ENCODE measurements at places on chromosomes 5 and 9.

- H3K27ac ChIP-seq: no peak overlapping the region
- H3K27me3 ChIP-seq: no peaks in the 10 kb centered on the region
These were observed 2059.1 kb upstream of the CDH6 start for GRCh38 chr5:29134418-29134817.

DNA sequence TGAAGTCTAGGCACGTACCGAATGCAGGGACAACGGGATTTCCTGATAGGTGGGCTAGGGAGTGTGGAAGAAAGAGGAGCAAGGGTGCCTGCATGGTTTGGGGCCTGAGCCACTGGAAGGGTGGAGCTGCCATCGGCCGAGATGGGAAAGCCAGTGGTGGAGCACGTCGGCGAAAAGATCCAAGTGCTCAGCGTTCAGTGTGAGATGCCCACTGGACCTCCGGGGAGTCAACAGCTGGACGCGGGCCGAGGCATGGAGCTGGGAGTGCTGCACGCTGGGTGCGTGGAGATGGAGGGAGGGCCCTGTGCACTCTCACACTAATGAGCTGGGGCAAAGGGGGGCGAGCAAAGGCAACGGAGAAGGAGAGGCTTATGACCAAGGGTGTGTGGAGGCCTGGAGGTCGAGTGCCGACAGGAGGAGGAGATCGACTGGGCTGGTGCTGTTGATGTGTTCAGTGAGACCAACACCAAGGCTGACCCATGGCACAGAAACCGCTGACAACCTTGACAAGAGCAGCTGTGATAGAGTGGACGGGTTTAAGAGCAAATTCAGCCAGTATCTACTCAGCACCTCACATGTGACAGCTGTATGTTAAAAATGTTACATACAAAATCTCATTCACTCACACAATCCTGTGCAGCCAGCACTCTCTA, 85.7 kb downstream of the STK10 start:
- no peak overlapping the region for H3K4me3 ChIP-seq
- no peak for DNase-seq
- no peaks in the 10 kb centered on the region for H3K27me3 ChIP-seq
- peaks cover 60% of the 10 kb centered on the region for H3K36me3 ChIP-seq
- H3K4me1 ChIP-seq: peaks cover 29% of the 10 kb centered on the region
- no peak overlapping the region for H3K27ac ChIP-seq

DNA sequence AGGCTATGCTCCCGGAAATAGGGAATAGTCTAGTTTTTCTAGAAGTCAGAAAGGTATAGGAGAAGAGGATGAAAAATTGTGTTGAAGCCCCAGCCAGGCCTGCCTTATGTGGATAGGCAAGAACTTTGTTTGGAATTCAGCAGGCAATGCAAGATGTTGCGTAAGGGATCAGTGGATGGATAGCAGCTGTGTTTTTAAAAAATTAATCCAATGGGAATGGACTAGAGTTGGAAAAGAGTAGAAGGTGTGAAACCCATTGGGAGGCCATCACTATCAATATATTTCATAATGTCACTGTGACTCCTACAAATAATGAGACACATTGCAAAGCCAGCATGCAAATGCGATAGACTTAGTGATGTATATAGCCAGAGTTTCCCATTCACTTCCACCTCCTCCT, 281.9 kb downstream of the MARCHF11 start:
- H3K27ac ChIP-seq: no peak overlapping the region
- H3K36me3 ChIP-seq: no peaks in the 10 kb centered on the region
- H3K27me3 ChIP-seq: no peaks in the 10 kb centered on the region
- no peak for DNase-seq
- H3K4me3 ChIP-seq: no peak overlapping the region
- H3K4me1 ChIP-seq: peaks cover 9% of the 10 kb centered on the region

- no peaks in the 10 kb centered on the region for H3K27me3 ChIP-seq
- no peak overlapping the region for H3K4me3 ChIP-seq
- DNase-seq: no peak
- no peak overlapping the region for H3K27ac ChIP-seq
These were observed 21.6 kb downstream of the CAST start for GRCh38 chr5:96683810-96684209.

DNA sequence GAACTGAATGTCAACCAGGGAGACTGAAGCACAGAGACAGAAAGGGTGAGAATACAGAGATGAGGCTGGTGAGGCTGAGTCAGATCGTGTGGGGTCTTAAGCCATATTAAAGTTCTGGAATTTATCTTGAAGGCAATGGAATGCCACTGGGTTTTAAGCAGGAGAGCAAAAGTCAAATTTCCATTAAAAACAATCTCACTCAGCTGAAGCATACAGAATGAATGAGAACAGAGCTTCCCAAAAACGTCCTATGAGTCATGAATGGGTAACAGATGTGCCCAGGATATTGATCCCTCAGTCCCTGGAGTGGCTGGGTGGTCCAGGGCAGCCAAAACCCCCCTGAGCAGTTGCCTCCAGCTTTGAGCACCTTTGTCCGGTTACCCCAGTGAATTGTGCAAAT, 44.9 kb downstream of the PFDN1 start:
- H3K4me1 ChIP-seq: peaks cover 56% of the 10 kb centered on the region
- H3K4me3 ChIP-seq: no peak overlapping the region
- no peak for DNase-seq
- no peak overlapping the region for H3K27ac ChIP-seq
- H3K36me3 ChIP-seq: peaks cover 9% of the 10 kb centered on the region
- no peaks in the 10 kb centered on the region for H3K27me3 ChIP-seq

GRCh38 chr5:110354311-110354710, 372.2 kb downstream of the TMEM232 start:
- DNase-seq: no peak
- no peak overlapping the region for H3K27ac ChIP-seq
- no peaks in the 10 kb centered on the region for H3K27me3 ChIP-seq
- H3K4me1 ChIP-seq: no peaks in the 10 kb centered on the region

DNA sequence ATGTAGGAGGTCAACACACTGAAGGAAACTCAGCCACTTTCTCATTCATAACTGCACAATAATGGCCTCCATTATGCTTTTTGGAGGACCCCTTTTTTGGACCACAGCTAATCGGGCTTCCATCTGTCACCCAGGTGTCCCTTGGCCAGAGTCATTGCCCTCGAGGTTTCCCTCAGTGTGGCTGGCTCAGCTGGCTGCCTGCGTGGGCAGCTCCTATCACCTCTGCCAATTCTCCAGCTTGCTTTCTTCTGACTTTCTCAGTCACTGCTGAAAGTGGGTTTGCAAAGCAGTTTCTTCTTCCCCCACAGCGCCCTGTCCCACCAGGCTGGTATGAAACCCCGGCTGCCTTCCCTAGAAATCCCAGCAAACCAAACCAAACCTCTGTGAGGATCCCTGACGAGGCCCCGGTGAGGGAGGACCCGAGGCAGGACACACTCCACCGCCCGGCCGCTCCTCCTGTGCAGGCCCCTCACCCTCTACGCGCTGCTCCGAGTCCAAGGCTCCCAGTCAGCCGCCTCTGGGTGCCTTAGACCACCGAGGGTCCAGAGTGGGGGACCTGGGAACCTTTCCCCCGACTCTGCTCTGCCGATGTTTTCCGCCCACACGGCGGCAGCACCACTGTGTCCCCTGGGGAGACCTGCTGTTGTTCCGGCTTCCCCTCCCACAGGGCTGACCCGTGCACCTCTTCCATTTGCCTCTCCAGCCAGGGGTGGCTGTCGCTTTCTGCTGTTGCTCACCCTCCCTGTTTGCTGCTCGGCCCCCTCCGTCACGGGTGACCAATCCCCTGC, 109.5 kb downstream of the TENT4A start:
- H3K4me3 ChIP-seq: no peak overlapping the region
- DNase-seq: no peak
- no peaks in the 10 kb centered on the region for H3K36me3 ChIP-seq

GRCh38 chr9:101376111-101376848, 8.5 kb downstream of the BAAT start:
- no peak for DNase-seq
- no peaks in the 10 kb centered on the region for H3K36me3 ChIP-seq
- H3K4me1 ChIP-seq: no peaks in the 10 kb centered on the region
- no peak overlapping the region for H3K27ac ChIP-seq

DNA sequence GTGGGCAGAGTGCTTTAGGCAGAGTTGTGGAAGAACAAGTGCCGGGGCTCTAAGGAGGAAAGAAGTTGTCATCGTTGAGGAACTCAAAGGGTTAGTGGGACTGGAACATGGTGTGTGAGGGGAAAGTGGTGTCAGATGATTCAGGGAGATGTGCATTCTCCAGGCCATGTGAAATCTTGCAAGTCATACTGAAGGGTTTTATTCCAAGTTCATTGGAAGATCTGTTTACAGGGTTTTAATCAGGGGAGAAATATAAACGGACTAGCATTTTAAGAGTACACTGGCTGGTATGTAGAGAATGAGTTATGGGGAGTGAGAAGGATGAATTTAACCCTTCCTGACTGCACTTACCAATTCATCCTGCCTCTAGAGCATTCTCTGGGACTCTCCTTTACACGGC, 49.3 kb downstream of the NR2F1 start:
- DNase-seq: no peak
- H3K27me3 ChIP-seq: no peaks in the 10 kb centered on the region
- no peaks in the 10 kb centered on the region for H3K4me1 ChIP-seq
- no peak overlapping the region for H3K27ac ChIP-seq
- no peak overlapping the region for H3K4me3 ChIP-seq

DNA sequence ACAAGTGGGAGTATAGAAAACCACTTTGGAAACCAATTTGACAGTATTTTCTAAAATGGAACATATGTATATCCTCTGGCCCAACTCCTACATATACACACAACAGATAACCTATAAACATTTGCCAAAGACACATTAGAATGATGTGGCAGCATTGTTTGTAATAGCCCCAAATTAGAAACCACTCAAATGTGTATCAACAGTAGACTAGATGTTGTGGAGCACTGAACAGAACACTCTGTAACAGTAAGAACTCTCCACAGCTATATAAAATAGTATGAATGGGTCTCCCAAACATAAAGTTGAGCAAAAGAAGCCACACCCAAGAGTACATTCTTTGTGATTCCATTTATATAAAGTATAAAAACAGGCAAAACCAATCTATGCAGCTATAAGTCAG, 6.1 kb downstream of the ZNF622 start:
- DNase-seq: no peak
- H3K27me3 ChIP-seq: no peaks in the 10 kb centered on the region
- H3K4me3 ChIP-seq: no peak overlapping the region
- peaks cover 91% of the 10 kb centered on the region for H3K36me3 ChIP-seq
- H3K27ac ChIP-seq: no peak overlapping the region
- H3K4me1 ChIP-seq: peaks cover 77% of the 10 kb centered on the region

GRCh38 chr9:38227656-38228055, 158.6 kb upstream of the SHB start:
- H3K36me3 ChIP-seq: no peaks in the 10 kb centered on the region
- H3K4me1 ChIP-seq: peaks cover 5% of the 10 kb centered on the region
- H3K27ac ChIP-seq: no peak overlapping the region
- no peak overlapping the region for H3K4me3 ChIP-seq

DNA sequence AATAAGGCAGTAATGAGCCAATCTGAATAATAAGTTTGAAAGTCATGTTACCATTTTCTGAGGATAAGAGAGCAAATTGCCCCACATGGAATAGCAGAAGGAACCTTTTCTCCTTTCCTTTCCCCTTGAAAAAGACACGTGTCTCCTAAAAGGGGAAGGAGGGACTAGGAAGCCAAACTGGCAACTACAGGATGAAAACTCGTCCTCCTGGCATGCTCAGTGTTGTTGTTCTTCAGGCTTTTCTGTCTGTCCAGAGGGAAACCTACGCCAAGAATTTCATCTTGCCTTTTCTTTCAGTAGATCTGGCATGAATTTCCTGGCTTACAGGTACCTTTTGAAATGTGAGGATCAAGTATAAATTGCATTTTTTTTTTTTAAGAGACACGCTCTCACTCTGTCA, 355.9 kb upstream of the TLE4 start:
- H3K36me3 ChIP-seq: no peaks in the 10 kb centered on the region
- DNase-seq: no peak
- H3K4me3 ChIP-seq: no peak overlapping the region
- H3K27me3 ChIP-seq: no peaks in the 10 kb centered on the region

DNA sequence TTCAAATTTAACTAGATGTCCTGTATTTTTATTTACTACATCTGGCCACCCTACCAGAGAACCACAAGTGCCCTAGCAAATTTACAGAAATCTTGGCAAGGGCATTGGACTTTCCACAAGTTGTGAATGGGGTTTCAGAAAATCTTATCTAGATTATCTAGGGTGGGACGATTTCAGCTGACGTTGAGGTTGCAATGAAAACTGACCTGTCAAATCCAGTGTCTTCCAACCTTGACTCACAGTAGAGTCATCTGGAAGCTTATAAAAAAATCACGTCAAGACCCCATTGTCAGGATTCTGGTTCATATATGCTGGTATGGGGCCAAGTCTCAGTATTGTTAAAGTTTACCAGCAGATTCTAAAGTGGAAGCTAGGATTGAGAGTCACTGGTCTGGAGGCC, 109.6 kb upstream of the ACTBL2 start:
- no peaks in the 10 kb centered on the region for H3K27me3 ChIP-seq
- no peaks in the 10 kb centered on the region for H3K4me1 ChIP-seq
- H3K27ac ChIP-seq: no peak overlapping the region
- H3K36me3 ChIP-seq: no peaks in the 10 kb centered on the region
- no peak overlapping the region for H3K4me3 ChIP-seq
- no peak for DNase-seq

DNA sequence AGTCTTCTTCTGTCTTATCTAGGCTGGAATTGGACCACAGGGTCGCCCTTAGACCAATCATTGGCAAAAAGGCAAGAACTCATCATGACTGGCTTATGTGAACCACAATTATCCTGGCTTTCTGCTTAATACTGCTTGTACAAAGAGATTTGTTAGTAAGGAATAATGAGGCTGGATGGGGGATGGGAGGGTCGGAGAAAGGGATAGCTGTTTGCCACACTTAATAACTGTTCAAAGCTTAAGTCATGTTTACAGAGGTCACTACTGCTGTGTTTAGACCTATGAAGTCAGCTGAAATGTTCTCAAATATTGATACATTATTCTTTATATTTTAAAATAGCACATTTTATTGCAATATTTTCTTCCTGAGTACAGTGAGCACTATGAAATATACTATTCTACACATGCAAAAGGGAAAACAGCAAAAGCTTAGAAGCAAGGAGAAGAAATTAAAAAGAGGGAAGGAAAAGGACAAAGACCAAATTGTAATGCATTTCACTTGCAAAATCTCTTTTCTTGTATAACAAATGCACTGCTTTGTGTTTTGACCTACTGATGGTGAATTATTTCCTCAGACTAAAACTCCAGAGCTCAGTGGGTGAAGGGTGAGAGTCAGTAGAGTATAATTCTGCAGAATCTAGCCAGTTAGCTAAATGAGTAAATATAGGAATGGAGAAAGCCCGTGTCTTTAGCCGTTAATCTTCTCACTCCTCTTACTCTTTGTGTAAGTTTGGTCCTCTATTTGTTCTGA, 404.9 kb upstream of the ZNF608 start:
- no peak for DNase-seq
- no peak overlapping the region for H3K27ac ChIP-seq
- H3K27me3 ChIP-seq: no peaks in the 10 kb centered on the region
- H3K4me1 ChIP-seq: peaks cover 8% of the 10 kb centered on the region

Data from lower lobe of right lung (tissue), 2 donors.